ENCODE measurements at places on chromosomes 3 and 15. TPM values are rescaled to one million over a fixed set of nuclear protein-coding genes. Genes with fewer than 3 reads are reported as not detected.

Gene PLA1A
- total RNA-seq = 0.14 TPM

Gene NEK10
- 2.3 TPM for total RNA-seq

Gene FES
- 0.34 TPM for total RNA-seq

Gene SLC24A5
- total RNA-seq = not detected

Gene SOX14
- not detected for total RNA-seq

Gene STRC
- total RNA-seq = 0.71 TPM

Gene IGF2BP2
- total RNA-seq = 67.6 TPM

Gene TNNC1
- total RNA-seq = not detected

Gene MAP1A
- under 0.01 TPM for total RNA-seq

Gene CALML4
- 3.8 TPM for total RNA-seq

Gene CLDN1
- 299 TPM for total RNA-seq

Gene SNX33
- total RNA-seq = 16.7 TPM

Gene GANC
- total RNA-seq = 13.0 TPM

Gene ALDH1A2
- total RNA-seq = 0.85 TPM

Gene TIMP4
- 1.4 TPM for total RNA-seq

Gene ALDH1L1
- 21.5 TPM for total RNA-seq

Gene IFRD2
- 171 TPM for total RNA-seq

Gene SSUH2
- total RNA-seq = 0.34 TPM

Gene LIPH
- total RNA-seq = 2.4 TPM

Gene SEMA3F
- total RNA-seq = 205 TPM

Gene MKRN3
- 3.4 TPM for total RNA-seq

Gene PARP15
- 0.21 TPM for total RNA-seq

Gene MESP2
- total RNA-seq = 0.21 TPM

Gene SLC27A2
- total RNA-seq = 10.9 TPM

Gene NLGN1
- total RNA-seq = 0.36 TPM

Gene BCL2A1
- total RNA-seq = not detected

Gene CCDC54
- not detected for total RNA-seq

Gene MME
- total RNA-seq = 16.1 TPM
